GM18507 (cell line): ENCODE measurements at places on chromosomes 5 and 9.

DNA sequence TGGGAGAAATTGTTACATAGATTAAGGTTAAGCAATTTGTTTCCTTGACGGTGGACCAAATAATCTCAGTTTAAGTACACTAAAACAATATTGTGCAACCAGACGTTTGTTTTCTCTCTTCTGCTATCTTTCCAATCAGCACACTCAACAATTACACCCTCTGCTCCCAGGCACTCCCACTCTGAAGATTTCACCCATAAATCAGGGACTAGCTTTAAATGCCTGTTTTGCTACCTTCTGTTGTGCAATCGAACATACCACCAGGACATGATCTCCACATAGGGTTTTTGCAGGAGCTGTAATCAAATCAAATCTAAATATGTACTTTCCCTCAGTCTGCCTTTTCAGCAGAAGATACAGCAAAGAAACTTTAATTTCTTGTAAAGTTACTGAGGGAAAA, 405.8 kb upstream of the TLE4 start:
- DNase-seq: no peak

DNA sequence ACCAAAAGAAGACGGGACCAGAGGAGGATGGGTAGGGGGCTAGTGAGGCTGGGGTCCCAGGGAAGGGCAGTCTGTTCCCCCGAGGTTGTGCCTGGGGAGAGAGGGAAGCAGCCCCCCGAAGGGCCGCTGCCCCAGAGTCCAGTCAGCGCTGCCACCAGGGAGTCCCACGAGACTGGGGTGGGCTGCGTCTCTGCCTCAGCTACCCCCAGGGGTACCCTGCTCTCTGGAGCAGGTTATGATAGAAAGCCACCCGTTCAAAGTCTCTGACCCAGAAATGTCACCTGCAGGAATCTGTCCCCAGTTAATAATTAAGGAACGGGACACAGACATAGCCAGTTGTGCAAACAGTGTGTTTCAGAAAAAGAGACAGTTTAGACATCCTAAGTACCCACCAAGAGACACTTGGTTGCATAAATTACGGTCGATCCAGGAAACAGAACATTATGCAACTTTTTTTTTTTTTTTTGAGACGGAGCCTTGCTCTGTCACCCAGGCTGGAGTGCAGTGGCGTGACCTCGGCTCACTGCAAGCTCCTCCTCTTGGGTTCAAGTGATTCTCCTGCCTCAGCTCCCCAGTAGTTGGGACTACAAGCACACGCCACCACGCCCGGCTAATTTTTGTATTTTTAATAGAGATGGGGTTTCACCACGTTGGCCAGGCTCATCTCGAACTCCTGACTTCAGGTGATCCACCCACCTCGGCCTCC, 10.7 kb upstream of the AGPAT2 start:
- DNase-seq: no peak

- DNase-seq: no peak
These were observed 11.1 kb upstream of the PPP1R2B start for GRCh38 chr5:156838961-156839360.

- DNase-seq: no peak
These were observed 20.2 kb upstream of the CCDC192 start for GRCh38 chr5:127683008-127683407.

DNA sequence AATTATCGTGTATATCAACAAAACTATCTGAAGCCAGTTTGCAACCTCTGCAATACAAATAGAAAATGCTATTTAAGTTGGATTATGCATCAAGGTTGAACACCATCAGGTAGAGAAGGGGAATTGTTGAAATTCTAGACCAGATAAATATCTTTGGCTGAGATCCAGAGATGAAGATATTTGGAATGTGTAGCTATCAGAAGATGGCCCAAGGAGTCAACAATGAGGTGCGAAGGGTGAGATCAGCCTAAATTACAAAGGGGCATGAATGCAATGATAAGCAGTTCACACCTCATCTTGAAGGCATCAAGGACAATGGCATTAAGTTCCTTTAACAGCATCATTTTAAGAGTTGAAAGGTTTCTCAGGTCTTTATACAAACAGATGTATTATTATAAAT, 572.1 kb upstream of the DMAC1 start:
- DNase-seq: no peak

- no peak for DNase-seq
These were observed 341.2 kb upstream of the WWC1 start for GRCh38 chr5:167950126-167950721.

- no peak for DNase-seq
These were observed 68.0 kb upstream of the TBC1D9B start for GRCh38 chr5:179975713-179976134.

- DNase-seq: no peak
These were observed 22.5 kb downstream of the PALM2AKAP2 start for GRCh38 chr9:109802491-109802890.

DNA sequence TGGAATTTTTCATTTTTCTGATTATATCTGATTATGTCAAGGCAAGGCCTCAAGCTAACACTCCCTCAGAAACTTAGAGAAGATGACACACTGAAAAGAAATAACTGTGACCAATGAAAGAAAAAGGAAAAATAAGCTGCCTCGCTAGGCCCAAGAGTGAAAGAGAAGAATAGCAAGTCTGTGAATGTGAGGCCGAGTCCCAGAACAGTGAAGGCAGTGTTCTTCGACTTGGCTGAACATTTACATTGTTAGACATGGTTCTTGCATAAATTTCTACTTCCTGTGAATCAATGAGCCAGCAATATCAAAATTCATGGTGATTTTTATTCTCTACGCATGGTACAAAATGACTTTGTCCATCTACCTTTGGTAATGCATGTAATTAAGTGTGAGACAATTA, at the start of gene ATP10B:
Gene ATP10B, minus strand, starts transcription at position 163 of the 400 bp plus-strand sequence. CDS start 164,137 bp downstream, outside the sequence.
- no peak for DNase-seq

GRCh38 chr5:127995556-127995955, 88.0 kb upstream of the SLC12A2 start:
- no peak for DNase-seq

DNA sequence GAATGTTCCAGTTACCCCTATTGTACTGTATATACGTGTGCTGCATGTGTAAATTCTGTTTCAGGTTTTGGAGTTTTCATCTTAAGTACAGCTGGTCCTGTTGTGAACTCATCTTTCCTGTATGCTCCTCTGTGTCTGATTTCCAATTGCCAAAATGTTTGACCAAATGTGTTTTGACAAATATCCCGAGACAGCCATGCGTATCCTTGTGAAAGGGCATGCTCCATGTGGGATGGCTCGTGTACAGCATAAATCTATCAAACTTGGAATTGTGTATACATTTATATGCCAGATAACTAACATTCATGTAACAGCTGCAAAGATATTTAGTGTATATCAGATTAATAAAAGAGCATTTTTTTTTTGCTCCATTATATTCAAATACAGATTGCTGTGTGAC, 69.5 kb upstream of the IQGAP2 start:
- no peak for DNase-seq

DNA sequence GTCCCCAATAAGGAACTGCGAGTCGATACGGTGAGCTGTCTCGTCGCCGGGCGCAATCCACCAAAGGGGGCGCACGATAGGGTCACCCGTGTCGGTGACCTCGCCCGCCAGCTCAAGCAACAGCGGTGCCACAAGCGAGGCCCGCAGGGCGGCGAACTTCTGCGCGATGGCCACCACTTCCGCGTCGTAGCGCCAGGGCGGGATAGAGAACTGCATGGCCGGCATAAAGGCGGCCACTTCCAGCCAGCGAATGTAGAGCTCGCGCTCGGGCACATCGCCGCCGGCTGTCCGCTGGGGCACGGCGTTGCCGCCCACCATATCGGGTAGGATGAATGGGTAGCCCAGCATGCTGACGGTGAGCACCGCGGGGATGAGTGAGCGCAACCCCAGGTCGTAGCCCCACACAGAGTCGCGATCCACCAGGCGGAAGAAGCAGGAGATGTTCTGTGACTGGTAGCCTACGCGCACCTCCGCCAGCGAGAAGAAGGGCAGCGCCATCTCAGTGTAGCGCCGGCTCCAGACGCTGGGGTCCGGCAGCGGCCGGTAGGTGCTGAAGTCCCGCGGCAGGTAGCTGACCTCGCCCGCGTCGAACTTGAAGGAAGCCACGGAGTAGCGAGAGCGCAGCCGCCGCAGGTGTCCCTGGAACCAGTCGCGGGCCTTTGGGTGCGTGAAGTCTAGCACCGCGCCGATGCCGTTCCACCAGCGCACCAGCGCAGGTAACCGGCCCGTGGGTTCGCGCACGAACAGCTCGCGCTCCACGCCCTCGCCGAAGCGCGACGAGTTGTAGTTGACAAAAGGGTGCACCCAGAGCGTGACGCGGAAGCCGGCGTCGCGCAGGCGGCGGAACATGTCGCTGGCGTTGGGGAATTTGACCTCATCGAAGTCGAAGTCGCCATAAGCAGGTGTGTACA, 5.5 kb downstream of the MYORG start:
- DNase-seq: no peak

DNA sequence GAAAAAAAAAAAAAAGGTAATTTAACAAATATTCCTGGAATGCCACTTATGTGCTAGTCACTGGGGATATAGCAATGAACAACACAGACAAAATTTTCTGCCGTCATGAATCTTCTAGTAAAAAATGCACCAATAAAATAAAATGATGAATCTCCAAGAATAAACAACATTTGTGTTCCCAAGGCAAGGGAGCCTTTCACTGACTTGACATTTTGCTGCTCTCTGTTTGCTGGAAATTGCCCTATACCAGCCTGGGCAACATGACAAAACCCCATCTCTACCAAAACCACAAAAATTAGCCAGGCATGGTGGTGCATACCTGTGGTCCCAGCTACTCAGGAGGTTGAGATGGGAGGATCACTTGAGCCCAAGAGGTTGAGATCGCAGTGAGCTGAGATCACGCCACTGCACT, 64.5 kb upstream of the ERBIN start:
- no peak for DNase-seq

DNA sequence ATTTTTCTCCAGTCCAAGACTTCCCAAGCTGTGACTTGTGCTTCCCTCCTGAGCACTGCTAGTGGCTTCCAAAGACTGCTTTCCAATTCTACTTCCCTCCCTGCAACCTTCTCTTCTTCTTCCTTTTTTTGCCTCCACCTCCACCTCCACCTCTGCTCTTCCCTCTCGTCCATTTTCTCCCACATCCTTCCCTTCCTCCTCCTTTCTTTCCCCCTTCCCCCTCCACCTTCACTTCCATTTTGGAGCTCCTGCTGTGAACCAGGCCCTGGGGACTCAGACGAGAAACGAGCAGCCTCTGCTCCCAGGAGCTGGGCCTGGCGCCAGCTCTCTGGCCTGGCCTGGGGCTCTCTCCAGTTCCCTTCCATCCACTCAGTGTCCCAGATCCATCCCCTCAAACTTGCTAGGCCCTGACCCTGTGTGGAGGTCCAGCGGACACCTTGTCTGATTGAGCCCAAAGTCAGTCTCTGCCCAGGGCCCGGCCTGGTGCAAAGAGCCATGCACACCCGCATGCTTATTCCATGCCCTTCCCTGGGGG, 5.6 kb downstream of the GADD45G start:
- no peak for DNase-seq
